ENCODE measurements at places on chromosomes 3 and 15. TPM values are rescaled to one million over a fixed set of nuclear protein-coding genes. Genes with fewer than 3 reads are reported as not detected.

RTP3 gene
- not detected for total RNA-seq

SLC22A13 gene
- 0.51 TPM for total RNA-seq

GOLGA8S gene
- total RNA-seq = 0.20 TPM

IFT122 gene
- 4.6 TPM for total RNA-seq

ACP3 gene
- not detected for total RNA-seq

MUC20 gene
- 2.8 TPM for total RNA-seq

HRG gene
- total RNA-seq = not detected

EIF2B5 gene
- total RNA-seq = 42.6 TPM

DNA sequence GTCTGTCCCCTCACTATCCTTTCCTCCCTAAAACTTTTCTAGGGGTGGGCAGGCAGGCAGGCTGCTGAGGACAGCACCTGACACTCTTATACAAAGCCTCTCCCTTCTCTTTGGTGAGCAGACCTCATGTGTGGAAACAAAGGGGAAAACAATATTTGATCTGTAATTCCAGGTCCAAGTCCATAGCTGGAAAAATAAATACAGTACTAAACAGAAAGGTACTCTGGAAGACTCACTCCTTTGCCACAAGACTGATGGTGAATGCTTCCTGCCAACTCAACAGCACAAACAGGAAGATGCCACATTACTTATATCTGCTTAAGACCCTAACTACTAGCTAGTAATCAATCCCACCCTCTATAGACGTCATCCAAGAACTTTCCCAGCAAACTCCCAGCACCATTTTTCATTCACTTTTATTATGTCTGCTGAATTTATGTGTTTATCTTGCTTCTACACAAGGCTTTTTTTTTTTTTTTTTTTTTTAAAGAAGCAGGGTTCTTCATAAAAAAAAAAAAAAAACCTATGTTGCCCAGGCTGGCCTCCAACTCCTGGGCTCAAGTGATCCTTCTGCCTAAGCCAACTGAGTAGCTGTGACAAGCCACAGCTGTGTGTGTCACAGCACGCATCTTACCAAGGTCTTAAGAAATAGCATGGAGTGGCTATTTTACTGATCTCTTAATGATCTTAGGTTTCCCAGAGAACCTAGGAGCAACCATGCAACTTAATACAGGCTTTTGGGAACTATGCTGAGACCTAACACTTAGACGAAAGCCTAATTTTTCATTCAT is 44.2 kb upstream of the CSPG5 start:
- no peak for DNase-seq

DNA sequence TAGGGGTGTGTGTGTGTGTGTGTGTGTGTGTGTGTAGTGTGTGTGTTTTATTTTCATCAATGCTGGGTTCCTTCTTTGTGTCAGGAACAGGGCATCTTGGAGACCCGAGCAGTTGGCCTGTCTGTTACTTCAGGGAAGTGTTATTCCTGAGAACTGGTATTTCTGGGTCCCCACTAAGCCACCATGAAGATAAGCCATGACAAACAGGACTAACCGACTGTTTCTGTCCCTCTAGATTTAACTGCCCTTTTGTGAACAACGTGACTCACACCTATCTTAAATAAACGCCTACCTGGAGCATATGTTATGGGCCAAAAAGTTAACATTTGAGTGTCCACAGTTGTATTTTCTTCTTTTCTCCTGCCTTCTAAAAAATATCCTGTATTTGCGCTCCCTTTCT is 19.5 kb downstream of the SIDT1 start:
- no peak for DNase-seq

- DNase-seq = no peak
These were observed 2.5 kb downstream of the PFN2 start for GRCh38 chr3:149968216-149968615.

GRCh38 chr3:139476348-139476747 is at the start of gene RBP2:
Gene RBP2 (minus strand): TSS chr3:139476516. CDS start chr3:139476459, 57 bp downstream.
- no peak for DNase-seq

GRCh38 chr3:24240306-24240705 is 254.3 kb downstream of the THRB start:
- DNase-seq = no peak

GRCh38 chr3:156793400-156793799 is 32.8 kb upstream of the LEKR1 start:
- no peak for DNase-seq

DNA sequence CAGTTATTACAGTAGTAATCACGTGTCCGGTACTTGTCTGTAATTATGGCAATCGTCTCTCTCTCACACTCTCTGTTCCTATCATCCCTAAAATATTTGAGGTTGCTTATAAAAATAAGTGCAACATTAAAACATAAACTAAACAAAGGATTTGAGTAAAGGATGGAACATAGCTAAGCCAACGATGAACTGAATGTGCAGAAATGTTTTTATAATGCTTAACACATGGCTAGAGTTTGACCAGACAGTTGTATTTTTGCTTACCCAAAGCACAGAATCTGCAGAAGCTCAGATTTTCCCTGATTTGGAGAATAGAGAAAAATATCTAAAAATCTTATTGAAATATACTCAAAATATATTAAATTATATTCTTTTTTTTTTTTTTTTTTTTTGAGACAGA is 1030.9 kb downstream of the NAALADL2 start:
- no peak for DNase-seq

DNA sequence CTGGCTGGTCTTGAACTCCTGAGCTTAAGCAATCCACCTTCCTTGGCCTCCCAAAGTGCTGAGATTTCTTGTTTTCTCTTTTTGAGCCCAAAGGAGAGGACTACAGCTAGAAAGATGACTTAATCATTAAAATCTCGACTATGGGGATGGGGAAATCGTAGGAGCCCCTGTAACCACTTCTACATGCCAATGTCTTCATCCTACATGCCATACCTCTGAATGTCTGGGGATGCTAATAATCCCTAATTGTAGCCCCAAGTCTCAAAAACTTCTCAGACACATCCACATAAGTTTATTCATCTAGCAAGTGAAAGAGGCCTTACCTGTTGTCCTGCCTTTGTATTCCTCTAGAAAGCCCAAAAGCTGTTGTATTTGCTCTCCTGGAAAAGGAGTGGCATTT is 3.7 kb upstream of the RHOV start:
- DNase-seq = no peak

- peak; percentile 69 for DNase-seq
These were observed 80.1 kb downstream of the EBLN2 start for GRCh38 chr3:73141525-73141924.

GRCh38 chr3:27024493-27024892 is 344.7 kb downstream of the NEK10 start:
- DNase-seq = no peak

DNA sequence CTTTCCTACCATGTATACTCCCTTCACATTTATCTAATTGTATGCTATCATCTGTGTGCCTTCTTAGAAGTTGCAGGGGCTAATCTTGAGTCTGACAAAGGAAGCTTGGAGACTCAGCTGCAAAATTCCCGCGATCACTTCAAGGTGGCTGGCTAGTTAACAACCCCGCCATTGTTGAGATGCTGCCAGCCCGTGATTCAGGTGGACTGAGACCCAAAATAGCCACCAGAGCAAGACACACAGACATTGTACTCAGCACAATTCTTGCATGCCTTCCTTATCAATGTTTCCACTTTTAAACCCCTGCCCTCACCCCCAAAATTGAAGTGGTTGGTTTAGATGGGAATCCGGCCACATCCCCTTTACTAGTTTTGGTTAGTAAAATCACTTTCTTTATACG is 225.8 kb upstream of the ZNF717 start:
- DNase-seq = no peak

DNA sequence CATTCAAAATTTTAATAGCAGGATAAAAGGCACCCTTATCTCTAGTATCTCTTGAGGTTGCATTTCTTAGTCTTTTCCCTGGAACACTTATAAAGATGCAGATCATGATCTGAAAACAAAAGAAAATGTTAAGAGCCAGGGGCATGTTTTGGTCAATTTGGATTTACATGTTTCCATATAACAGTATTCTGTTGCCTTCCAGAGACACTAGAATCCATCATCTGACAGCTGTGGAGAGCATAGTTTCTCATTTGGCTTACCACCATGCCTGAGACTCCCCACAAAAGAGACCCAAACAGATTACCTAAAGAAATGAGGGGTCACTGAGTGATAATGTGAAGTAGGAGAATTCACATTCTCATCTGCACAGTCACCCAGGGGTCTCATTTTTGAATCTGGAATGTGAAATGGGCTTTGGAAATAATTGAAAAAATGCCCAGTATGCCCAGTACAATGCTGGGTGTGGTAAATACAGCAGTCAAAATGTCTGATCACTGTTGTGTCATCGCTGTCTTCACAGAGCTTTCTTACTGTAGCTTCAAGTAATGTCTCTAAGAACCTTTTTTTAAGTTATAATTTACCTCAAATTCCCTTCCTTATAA is 79.9 kb upstream of the ZBTB20 start:
- no peak for DNase-seq

DNA sequence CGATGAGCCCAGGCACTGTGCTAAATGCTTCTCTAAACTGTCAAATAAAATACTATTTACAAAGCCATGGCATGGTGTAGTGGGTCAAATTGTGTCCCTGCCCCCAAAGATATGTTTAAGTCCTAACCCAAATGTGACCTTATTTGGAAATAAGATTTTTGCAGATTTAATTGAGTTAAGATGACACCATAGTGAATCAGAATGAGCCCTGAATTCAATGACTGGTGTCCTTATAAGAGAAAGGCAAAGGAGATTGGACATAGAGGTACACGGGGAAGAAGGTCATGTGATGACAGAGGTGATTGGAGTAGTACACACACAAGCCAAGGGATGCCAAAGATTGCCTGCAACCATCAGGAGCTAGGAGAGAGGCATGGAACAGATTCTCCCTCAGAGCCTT is 121.6 kb upstream of the VEPH1 start:
- DNase-seq = no peak

GRCh38 chr15:96728591-96728990 is 398.1 kb downstream of the NR2F2 start:
- DNase-seq = no peak

DNA sequence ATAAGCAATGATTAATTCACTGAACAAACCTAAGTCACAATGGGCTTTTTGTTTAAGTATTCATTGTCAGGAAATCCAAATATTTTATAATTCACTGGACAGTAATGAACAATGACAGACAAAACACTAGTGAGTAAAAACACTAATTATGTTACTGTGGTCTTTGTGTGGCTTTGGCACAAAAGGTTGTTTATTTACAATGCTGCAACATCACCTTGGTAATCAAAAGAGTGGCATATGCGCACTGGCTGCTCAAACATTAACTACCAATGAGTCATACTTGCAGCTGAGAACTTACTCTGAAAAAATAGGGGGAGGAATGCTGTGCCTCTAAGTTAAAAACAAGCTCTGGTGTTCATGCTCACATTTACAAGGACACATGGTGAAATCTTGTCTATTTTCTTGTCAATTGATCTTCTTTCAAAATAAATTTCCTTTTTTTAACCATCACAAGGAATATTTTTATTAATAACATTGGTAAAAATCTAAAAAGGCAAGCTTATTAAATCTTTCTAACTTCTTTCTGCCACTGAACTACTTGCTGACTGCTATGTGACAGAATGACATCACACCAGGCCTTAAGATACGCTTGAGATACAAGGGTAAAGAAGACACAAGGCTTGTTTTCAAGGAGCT is 85.2 kb upstream of the PPIB start:
- no peak for DNase-seq

GRCh38 chr3:44363591-44363990 is 25.0 kb downstream of the TCAIM start:
- DNase-seq = no peak

GRCh38 chr15:53530761-53531160 is 228.7 kb downstream of the WDR72 start:
- no peak for DNase-seq

DNA sequence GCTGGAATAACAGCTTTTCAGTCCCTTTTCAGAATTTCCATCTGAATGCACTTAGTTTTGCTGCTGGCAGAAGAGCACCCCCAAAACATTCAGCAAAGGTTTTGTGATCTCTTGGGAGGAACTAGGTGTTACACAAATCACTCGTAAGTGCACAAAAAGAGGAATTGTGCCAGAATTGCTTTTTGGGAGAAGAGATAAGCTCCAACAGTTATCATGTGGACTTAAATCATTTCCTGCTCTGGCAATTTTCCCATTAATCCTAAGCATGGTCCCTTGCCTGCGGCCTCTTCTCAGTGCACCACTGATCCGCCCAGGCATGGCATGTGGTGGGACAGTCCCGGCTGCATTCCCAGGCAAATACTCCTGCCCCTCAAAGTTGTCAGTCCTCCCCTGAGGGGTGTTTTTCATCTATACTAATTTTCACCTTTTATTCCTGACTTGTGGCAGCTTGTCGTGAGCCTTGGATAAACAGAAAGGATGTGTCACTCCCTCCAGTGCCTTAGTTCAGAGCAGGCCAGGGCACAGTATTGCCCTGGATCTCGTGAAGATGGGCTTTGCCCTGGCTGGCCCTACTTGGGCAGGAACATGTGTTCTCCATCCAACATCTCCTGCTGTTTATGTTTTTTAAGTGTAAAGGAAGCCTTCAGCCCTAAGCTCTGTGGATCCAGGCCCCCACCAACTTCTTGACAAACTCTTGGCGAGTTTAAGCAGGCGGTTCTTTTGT is 44.6 kb upstream of the VILL start:
- no peak for DNase-seq

- DNase-seq = no peak
These were observed 22.0 kb downstream of the SMAD6 start for GRCh38 chr15:66723826-66724731.

DNA sequence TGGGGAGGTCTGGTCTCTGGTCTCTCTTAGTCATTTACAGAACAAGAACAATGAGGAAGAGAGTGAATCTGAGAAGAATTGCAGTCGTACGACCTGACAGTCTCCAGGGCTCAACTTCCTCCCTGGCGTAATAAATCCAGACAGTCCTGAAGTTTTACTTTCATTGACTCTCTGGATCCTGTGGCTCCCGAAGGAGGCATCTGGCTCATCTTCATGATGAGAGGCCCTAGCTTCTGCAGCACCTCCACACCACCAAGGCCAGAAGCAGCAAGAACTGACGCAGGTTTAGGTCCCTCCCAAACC is 11.8 kb upstream of the CYFIP1 start:
- DNase-seq = no peak

GRCh38 chr15:32646291-32646690 is 4.8 kb downstream of the SCG5 start:
- no peak for DNase-seq

GRCh38 chr3:37905987-37906674 is 44.5 kb downstream of the CTDSPL start:
- peak; percentile 38 for DNase-seq

- DNase-seq = no peak
These were observed 342.1 kb downstream of the TIGIT start for GRCh38 chr3:114635878-114636277.

- no peak for DNase-seq
These were observed 529.7 kb upstream of the IL12A start for GRCh38 chr3:159458982-159459381.

GRCh38 chr3:143237077-143237627 is 117.6 kb downstream of the CHST2 start:
- DNase-seq = no peak

GRCh38 chr3:45819543-45819942 is 22.4 kb downstream of the LZTFL1 start:
- peak; percentile 63 for DNase-seq

DNA sequence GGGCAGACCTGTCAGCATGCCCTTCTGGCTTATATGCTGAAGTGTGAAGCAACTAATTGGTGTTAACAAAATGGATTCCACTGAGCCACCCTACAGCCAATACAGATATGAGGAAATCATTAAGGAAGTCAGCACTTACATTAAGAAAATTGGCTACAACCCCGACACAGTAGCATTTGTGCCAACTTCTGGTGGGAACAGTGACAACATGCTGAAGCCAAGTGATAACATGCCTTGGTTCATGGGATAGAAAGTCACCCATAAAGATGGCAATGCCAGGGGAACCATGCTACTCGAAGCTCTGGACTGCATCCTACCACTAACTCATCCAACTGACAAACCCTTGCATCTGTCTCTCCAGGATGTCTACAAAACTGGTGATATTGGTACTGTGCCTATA is 9.4 kb downstream of the PIK3CB start:
- no peak for DNase-seq
